ENCODE measurements at places on chromosomes 16 and 17.
A peak's percentile ranks its signal among the peaks of the same experiment; 100 is the strongest.

GRCh38 chr17:60102632-60103096 lies 23.9 kb upstream of the HEATR6 start:
- peak; percentile 51 for DNase-seq

- DNase-seq = no peak
These were observed 53.4 kb downstream of the PITPNM3 start for GRCh38 chr17:6502871-6503509.

DNA sequence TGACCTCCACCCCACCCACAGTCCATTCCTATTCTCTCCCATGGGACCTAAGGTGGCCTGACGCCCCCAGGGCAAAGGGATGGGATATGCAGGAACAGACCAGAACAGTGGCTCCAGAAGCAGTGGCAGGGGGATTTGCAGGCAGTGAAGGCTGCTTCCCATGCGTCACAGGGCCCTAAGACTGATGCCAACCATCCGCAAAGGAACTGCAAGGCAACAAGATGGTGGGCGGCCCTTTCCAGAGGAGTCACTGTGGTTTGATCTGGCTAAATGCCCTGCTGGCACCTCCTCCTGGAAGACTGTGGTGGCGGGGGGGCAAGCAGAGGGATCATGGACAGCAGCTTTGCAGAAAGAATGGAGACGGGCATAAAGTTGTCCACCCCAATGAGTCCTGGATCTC lies 4.4 kb upstream of the SLC39A11 start:
- no peak for DNase-seq

GRCh38 chr17:80286638-80286960 lies 25.9 kb downstream of the RNF213 start:
- DNase-seq = no peak

GRCh38 chr16:27242868-27243590 lies 25.5 kb downstream of the NSMCE1 start:
- DNase-seq = peak; percentile 45

GRCh38 chr17:49455272-49455861 lies 39.7 kb upstream of the NGFR start:
- no peak for DNase-seq

GRCh38 chr17:78935419-78936323 lies 10.5 kb upstream of the TIMP2 start:
- DNase-seq = no peak

- no peak for DNase-seq
These were observed 1.5 kb upstream of the OSGIN1 start for GRCh38 chr16:83951544-83951943.

GRCh38 chr17:80129006-80129565 lies 17.8 kb downstream of the EIF4A3 start:
- DNase-seq = no peak

GRCh38 chr17:58324409-58325288 lies 3.9 kb downstream of the TSPOAP1 start:
- no peak for DNase-seq

DNA sequence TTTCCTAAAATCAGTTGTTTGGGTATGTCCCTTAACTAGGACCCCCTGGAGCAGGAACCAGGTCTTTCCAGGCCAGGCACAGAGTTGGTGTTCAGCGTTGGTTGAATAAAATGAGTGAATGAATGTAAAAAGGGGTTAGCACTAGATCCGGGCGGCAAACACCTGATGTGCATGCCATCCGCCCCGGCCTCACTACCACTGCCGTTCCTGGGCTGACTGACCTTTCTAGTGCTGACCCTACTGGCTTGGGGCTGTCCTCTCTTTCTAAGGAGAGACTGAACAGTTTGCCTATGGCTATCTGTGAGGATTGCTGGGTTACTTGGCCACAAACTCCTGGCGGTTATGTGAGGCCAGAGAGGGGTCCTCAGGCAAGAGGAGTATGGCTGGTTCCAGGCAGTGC lies 10.1 kb upstream of the PHF12 start:
- no peak for DNase-seq

DNA sequence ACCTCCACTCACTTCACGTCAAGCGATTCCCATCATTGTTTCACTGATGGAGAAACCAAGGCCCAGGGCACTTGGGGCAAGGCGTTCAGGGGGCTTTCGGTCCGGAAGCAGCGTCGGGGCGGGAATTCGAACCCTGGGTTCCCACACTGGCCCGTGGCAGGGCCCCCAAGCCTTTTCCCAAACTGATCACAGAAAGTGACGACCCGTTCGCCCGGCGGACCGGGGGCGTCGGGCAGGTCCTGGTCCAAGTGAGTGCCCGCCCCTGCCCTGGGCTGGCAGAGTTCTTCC lies 856 bp upstream of the MON1B start:
- DNase-seq = no peak

DNA sequence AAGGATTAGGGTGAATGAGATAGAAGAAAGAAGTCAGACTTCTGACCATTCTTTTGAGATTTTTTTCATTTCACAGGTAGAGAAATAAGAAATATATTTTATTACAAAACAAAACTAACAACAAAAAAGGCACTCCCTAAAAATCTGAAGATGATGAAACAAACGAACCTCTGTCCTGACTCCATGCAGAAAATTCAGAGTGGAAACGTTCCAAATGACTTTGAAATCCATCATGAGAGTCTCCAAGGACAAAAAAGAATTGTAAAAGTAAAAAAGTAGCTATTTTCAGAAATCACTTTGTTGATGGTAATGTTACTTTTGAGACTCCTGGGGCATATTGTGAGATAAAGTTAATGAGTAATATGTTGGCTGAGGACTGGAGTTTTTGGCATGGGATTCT lies 26.4 kb upstream of the MNT start:
- no peak for DNase-seq

Measured in stimulated activated CD8-positive, alpha-beta memory T cell treated with anti-CD3 and anti-CD28 coated beads, Interleukin-4, amount 100 ng/mL, for 48 hours (primary cell).